Spleen (tissue), 13 donors: ENCODE measurements at places on chromosomes 12 and 14. TPM values are rescaled to one million over a fixed set of nuclear protein-coding genes. Genes with fewer than 3 reads are reported as not detected.
A peak's percentile ranks its signal among the peaks of the same experiment; 100 is the strongest.

DNA sequence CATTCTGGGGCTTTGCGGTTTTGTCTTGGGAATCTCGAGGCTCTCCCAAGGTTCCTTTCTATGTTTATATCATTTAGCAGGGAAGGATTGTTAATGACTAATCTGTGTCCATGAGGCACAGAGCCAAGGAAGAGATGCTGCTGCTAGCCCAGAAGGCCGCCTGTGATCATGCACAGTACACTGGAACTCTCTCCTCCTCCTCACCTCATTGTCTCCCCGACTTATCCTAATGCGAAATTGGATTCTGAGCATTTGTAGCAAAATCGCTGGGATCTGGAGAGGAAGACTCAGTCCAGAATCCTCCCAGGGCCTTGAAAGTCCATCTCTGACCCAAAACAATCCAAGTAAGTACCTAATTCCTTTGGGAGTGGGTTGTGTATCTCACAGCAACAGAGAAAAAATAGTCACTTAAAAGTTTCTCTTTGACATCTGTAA, at the start of gene NR1H4:
NR1H4 (plus strand) TSS at position 151 of the 435 bp plus-strand sequence. CDS start 19,458 bp downstream, outside the sequence.
- no peaks in the 10 kb centered on the region for H3K36me3 ChIP-seq
- H3K27ac ChIP-seq: no peak within 1 kb of the TSS
- no peaks in the 10 kb centered on the region for H3K4me1 ChIP-seq
- no peak within 1 kb of the TSS for H3K4me3 ChIP-seq
- no peaks in the 10 kb centered on the region for H3K27me3 ChIP-seq

GRCh38 chr14:29858299-29858698, 69.3 kb downstream of the PRKD1 start:
- no peak overlapping the region for H3K4me3 ChIP-seq
- H3K36me3 ChIP-seq: no peaks in the 10 kb centered on the region
- peaks cover 4% of the 10 kb centered on the region for H3K4me1 ChIP-seq
- peak overlapping the region; percentile 62 for H3K27ac ChIP-seq

PRKD1 gene
- total RNA-seq: 5.2 TPM

DNA sequence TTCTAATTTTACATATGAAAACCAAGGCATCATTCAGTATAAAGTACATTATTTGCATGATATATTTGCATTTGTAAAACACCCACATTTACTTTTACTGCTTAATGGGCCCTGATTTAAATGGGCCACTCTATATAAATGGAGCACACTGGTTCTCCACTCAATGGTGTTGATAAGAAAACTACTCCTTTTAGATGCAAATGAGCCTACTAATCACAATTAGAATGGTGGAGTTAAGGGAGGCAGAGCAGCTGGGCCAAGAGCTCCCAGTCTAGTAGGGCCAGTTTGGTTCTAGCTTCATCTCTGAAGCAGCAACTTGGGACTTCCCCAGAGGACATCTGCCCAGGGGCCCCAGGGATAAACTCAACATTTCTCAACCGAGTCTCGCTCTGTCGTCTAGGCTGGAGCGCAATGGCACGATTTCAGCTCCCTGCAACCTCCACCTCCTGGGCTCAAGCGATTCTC, 120.7 kb downstream of the FOXN3 start:
- H3K36me3 ChIP-seq: no peaks in the 10 kb centered on the region
- H3K27ac ChIP-seq: no peak overlapping the region
- H3K4me1 ChIP-seq: peaks cover 4% of the 10 kb centered on the region
- no peak for DNase-seq

DNA sequence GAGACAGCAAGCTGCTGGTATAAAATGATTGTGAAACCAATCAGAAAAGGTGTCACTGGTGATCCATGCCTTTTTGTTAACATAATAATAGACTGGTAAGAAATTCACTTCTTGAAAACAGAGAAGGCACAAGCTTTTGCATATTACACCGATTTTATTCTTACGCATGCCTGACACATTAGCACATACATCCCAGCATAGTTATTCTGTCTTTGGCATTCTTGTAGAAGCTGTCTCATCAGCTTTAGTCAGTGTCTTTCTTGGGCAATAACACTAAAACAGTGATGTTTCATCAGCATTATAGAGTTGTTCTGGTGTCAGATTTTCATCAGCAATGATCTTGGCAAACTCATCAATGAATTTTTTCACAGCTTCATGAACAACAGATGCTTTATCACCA, 283.4 kb upstream of the TMTC1 start:
- H3K27me3 ChIP-seq: no peaks in the 10 kb centered on the region
- H3K36me3 ChIP-seq: no peaks in the 10 kb centered on the region
- no peak overlapping the region for H3K27ac ChIP-seq
- H3K4me1 ChIP-seq: no peaks in the 10 kb centered on the region

ANO2 gene
- 10.5 TPM for total RNA-seq

KERA gene
- total RNA-seq: not detected

ATG2B gene
- total RNA-seq: 30.2 TPM

GRCh38 chr12:126547905-126548304, 1482.7 kb downstream of the AACS start:
- DNase-seq: no peak
- no peaks in the 10 kb centered on the region for H3K36me3 ChIP-seq
- no peaks in the 10 kb centered on the region for H3K27me3 ChIP-seq
- H3K4me3 ChIP-seq: no peak overlapping the region
- H3K27ac ChIP-seq: no peak overlapping the region

SLC38A4 gene
- total RNA-seq: 0.88 TPM

DNA sequence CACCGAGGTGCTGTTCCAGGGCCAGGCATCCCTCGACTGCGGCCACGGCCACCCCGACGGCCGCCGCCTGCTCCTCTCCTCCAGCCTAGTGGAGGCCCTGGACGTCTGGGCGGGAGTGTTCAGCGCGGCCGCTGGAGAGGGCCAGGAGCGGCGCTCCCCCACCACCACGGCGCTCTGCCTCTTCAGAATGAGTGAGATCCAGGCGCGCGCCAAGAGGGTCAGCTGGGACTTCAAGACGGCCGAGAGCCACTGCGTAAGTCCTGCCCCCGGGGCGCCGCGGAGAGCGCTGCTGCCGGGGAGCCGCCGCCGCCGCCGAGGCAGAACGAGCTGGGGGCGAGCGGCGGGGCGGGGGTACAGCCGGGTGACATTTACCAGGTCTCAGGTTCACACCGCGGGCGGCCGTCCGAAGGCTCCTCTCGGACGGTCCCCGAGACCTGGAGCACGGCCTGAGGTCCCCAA, 1.4 kb downstream of the PLXNC1 start:
- H3K27me3 ChIP-seq: no peaks in the 10 kb centered on the region
- peaks cover 67% of the 10 kb centered on the region for H3K4me1 ChIP-seq
- H3K36me3 ChIP-seq: peaks cover 9% of the 10 kb centered on the region
- peak overlapping the region; percentile 93 for H3K27ac ChIP-seq
- H3K4me3 ChIP-seq: peak overlapping the region; percentile 81
- DNase-seq: no peak

- peak; percentile 90 for DNase-seq
- peaks cover 16% of the 10 kb centered on the region for H3K4me1 ChIP-seq
- H3K4me3 ChIP-seq: no peak overlapping the region
These were observed 134.3 kb downstream of the PLXNC1 start for GRCh38 chr12:94282675-94283074.

EFS gene
- total RNA-seq: 2.9 TPM

- peaks cover 33% of the 10 kb centered on the region for H3K4me1 ChIP-seq
- DNase-seq: peak; percentile 83
- peaks cover 12% of the 10 kb centered on the region for H3K36me3 ChIP-seq
- H3K4me3 ChIP-seq: no peak overlapping the region
- H3K27ac ChIP-seq: peak overlapping the region; percentile 21
These were observed 12.8 kb downstream of the STX2 start for GRCh38 chr12:130826151-130826801.

DNA sequence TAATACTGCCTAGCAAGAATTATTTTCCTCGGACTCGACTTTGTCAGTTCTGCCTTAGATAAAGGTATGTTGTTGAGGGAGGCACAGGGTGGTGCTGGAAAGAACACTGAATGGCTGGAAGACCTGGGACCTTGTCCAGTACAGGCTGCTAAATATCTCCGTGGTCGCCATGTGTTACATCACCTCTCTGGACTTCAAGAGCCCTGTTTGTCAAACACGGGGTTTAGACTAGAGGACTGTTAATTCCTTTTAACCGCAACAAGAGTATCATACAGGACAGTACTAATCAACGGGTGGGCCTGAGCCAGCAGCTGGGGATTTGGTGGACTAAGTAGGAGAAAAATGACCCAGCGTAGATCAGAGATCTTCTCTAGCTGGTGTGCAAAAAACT, 476.3 kb downstream of the LRIG3 start:
- H3K27me3 ChIP-seq: no peaks in the 10 kb centered on the region
- no peaks in the 10 kb centered on the region for H3K36me3 ChIP-seq
- no peak overlapping the region for H3K27ac ChIP-seq
- no peak for DNase-seq
- H3K4me3 ChIP-seq: no peak overlapping the region

GRCh38 chr12:111174251-111174960, 194.5 kb downstream of the PHETA1 start:
- no peak overlapping the region for H3K27ac ChIP-seq
- H3K4me3 ChIP-seq: no peak overlapping the region
- H3K27me3 ChIP-seq: no peaks in the 10 kb centered on the region
- H3K4me1 ChIP-seq: no peaks in the 10 kb centered on the region

ACVRL1 gene
- 58.6 TPM for total RNA-seq

AQP6 gene
- total RNA-seq: 0.36 TPM

SAMD15 gene
- total RNA-seq: 1.7 TPM

MGP gene
- 65.5 TPM for total RNA-seq

DNA sequence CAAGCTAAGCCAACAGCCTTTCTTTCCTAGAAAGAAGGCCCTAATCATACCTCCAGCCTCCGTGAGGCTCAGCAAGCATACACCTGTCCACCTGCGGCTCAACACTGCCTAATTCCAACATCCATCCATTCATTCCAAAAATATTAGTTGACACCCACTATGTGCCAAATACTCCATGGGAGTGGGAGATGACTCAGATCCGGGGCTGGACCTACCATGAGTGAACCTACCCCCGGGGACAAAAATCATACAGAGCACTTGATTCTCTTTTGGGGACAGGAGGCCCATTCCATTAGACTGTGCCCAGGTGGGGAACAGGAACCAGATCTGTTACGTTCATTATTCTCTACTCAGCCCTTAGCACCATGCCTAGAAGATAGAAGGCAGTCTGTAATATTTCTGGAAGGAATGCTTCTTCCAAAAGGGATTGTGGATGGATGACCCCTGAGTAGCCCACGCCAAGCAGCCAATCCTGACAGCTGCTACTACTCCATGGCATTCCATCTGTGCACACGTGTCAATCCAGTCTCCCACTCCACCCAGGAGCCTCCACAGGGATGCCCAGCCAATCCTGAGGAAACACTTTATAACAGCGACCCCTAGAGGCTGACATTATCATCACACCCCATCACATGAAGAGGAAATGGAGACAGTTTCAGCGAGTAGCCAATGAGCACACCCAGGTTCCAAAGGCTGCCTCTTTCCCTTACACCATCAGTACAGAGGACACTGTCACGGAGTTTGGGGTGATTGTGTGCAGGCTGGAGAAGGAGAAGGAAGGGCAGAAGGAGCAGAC, 170.7 kb downstream of the ESRRB start:
- H3K27me3 ChIP-seq: peaks cover 10% of the 10 kb centered on the region
- H3K4me1 ChIP-seq: peaks cover 3% of the 10 kb centered on the region
- H3K4me3 ChIP-seq: no peak overlapping the region
- no peak overlapping the region for H3K27ac ChIP-seq
- no peak for DNase-seq
- no peaks in the 10 kb centered on the region for H3K36me3 ChIP-seq

DNA sequence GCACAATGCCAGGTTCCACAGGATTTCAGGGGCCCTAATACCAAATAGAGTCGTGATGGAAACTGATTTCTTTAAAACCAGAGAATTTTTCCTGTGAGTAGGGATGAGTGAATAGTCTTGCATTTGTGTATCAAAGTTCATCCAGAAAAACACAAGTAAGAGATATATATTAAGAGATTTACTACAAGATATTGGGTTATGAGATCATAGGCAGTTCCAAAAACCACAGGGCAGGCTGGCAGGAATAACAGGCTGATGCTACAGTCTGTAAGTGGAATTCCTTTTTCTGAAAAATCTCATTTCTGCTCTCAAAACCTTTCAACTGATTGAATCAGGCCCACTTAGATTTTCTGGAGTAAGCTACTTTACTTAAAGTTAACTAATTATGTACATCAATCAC, 1756.2 kb upstream of the SEL1L start:
- no peaks in the 10 kb centered on the region for H3K36me3 ChIP-seq
- no peak overlapping the region for H3K27ac ChIP-seq
- H3K4me1 ChIP-seq: no peaks in the 10 kb centered on the region
- H3K4me3 ChIP-seq: no peak overlapping the region

DNA sequence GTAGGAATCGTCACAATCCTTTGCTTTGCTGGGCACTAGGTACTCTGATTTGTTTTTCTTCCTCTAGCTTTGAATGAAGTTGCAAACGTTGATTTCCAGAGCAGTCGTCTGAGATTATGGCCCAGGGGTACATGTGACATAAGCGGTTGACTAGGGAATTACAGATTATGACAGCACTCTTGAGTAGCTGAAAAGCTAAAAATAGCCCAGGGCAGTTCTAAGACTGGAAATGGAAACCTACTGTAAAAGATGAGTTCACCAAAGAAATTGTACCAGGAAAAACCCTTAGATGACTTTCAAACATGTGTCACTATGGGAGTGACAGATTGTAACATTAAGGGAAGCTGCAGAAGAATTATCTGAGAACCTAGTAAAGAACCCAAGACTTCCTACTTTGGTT, 108.5 kb downstream of the ANO6 start:
- no peaks in the 10 kb centered on the region for H3K4me1 ChIP-seq
- no peak overlapping the region for H3K4me3 ChIP-seq
- DNase-seq: no peak
- H3K27ac ChIP-seq: no peak overlapping the region

DNA sequence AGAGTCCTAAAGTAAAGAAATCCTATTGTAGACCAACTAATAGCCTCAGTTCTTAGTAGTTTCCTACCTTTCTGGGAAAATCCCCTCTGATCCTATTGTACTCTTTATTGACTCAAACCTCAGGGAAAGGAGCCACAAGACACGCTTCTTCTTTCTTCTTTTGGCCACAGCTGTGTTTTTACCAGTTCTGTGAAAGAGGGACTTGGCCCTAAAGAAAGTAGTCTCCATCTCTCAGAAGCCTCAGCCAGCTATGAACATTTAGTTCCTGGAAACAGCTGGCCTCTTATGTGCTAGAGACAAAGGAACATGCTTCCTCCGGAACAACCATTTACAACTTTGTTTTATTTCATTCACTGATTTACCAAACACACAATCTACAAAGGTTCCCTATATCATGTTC, 66.1 kb upstream of the ARID2 start:
- H3K4me1 ChIP-seq: no peaks in the 10 kb centered on the region
- no peaks in the 10 kb centered on the region for H3K27me3 ChIP-seq
- no peak overlapping the region for H3K4me3 ChIP-seq
- DNase-seq: no peak

GRCh38 chr12:116708826-116709756, 28.8 kb downstream of the SPRING1 start:
- no peak overlapping the region for H3K27ac ChIP-seq
- H3K4me1 ChIP-seq: peaks cover 14% of the 10 kb centered on the region

DNA sequence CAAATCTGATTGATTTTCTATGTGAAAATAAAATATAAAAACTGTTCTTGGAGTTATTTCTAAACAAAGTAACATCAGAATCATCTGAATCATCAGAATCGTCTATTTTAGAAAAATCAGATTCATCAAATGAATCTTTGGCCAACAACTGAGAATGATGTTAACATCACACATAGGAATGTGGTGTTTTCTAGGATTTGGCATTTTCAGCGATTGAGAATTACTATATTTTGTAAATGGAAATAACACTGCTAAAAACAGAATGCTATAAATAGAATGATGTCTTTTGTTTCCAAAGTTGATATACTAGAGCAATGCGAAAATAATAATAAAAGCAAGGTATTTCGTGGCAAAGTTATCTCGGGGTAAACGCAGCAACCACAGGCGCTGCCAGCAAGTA, 73.9 kb upstream of the EVL start:
- no peaks in the 10 kb centered on the region for H3K27me3 ChIP-seq
- no peaks in the 10 kb centered on the region for H3K4me1 ChIP-seq
- no peak overlapping the region for H3K27ac ChIP-seq
- no peak overlapping the region for H3K4me3 ChIP-seq
